ENCODE measurements at places on chromosomes 12 and 14.

- DNase-seq = no peak
Observed at GRCh38 chr14:75548544-75548943, 26.3 kb downstream of the BATF start.

DNA sequence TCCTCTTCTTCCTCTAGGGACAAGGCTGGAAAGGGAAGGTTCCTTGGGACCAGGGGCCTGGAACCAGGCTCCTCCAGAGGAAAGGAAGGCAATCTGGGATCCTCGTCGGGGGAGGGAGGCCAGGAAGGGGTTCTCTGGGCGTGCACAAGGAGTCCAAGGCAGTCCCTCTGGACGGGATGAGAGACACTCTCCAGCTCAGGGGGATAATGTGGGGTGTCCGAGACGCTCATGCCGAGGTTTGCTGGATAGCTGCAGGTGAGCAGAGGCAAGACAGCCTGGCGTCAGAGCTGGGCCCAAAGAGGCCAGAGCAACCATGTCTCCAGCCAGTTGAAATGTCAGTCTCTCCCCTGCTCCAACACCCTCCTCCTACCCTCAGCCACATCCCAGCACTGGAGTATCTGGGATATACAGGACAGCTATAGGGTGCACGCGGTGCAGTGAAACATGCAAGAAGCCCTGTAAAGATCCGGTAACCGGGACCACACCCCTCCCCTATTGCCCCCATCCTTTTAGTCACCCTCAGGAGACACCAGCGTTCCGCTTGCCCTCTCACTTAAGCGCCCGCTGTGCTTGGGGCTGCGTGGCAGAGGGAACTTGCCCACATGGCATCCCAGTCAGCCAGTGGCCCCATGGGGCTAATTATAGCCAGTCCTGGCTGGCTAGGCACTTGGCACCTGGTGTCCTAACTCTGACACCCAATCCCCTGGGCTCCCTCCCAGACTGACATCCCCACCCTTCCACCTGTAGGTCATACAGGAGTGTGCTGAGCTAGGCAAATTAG, at the start of gene KLHL33:
TSS of gene KLHL33 (minus strand) at position 585 of the 781 bp plus-strand sequence. CDS start at position 230, 355 bp downstream.
- DNase-seq = no peak

GRCh38 chr12:75390156-75390898, 562 bp upstream of the GLIPR1L2 start:
- DNase-seq = peak; percentile 5

- DNase-seq = no peak
Observed at GRCh38 chr12:75236206-75236605, 26.6 kb upstream of the KCNC2 start.

DNA sequence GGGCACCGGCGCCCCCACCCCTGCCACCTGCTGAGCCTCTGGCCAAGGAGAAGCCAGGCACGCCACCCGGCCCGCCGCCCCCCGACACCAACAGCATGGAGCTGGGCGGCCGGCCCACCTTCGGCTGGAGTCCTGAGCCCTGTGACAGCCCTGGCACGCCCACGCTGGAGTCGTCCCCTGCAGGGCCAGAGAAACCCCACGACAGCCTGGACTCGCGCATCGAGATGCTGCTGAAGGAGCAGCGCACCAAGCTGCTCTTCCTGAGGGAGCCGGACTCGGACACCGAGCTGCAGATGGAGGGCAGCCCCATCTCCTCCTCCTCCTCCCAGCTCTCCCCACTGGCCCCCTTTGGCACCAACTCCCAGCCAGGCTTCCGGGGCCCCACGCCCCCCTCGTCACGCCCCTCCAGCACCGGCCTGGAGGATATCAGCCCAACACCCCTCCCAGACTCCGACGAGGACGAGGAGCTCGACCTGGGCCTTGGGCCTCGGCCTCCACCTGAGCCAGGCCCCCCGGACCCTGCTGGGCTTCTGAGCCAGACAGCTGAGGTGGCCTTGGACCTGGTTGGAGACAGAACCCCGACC, 6.5 kb downstream of the SETD1B start:
- no peak for DNase-seq

- no peak for DNase-seq
Observed at GRCh38 chr14:68714991-68715924, 77.6 kb downstream of the ZFP36L1 start.

All from iPS DF 6.9 (cell line).